CD4-positive, alpha-beta T cell (primary cell): ENCODE measurements at places on chromosomes 2 and 18.

DNA sequence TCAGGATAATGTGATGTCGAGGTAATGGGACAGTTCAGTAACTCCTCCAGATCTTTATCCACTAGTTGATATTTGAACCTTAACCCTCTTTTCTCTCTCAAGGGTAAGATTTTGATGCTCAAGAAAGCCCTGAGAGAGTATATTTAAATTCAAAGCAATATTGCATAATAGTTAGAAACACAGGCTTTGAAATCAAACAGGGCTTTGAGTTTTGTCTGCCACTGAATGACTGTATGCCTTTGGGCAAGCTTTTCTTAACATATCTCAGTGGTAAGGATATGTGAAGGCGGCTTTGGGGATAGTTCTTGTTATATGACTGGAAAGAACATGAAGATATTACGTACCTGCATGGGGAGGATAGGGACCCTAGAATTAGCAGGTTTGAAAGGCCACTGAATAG, 11.1 kb downstream of the ITPRID2 start:
- DNase-seq = no peak

GRCh38 chr2:96431319-96431718, 73.8 kb downstream of the NEURL3 start:
- no peak for DNase-seq

DNA sequence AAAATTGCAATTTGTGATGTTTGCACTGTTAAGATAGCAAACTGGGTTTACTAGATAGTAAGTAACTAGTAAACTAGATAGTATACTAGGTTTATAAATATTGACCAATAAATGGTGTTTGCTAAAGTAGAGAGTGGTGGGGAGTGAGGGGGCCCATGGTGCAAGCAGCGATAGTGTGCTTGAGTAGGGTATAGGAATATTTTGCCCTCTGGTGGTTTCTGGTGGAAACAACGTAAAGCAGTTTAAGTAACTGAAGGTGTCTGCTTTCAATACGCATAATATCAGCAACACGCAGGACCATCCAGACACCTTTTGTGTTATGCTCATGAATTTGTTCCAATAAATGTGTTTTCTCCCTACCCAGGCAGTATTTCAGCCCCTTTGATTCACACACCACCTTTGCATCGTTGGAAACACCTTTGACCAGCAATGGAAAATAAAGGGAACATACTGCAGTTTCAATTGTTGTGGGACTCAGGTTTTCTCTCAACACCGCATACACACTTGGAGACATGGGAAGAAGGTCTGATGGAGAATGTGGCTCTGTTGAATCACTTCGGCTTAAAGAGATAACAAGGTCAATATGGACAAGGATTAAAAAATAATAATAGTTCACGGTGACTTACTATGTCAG, 16.7 kb upstream of the STAT1 start:
- DNase-seq = no peak

DNA sequence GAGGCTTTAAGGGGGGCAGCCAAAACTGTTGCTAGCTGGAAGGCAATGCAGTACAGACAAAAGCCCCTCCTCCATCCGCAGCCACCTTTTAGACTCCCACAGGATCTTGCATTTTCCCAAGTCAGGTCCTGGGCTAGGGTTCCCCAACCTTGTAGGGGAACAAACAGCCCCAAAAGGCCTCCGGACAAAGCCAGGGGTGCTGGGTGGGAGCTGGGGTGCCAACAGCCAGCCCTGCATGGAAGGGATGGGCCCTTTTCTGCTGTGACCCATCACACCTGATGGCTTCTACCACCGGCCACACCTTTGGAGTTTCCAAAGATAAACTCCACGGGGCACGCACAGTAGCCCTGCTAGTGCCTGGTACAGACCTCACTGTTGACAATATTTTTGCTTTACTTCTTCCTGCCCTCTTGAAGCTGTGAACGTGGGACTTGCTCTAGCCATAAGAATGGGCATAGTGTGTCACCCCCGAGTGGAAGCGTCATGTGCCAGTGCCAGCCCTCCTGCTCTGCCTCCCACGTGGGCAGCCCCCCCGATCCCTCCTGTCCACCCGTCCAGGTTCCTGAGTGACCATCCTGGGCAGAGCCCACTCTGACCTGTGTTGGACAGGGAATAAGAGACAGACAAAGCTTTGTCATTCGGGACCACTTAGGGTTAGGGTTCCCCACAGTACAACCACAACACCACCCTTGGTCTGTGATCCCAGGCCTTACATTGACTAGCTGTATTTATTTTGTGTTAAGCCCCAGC, 18.8 kb downstream of the TUBB6 start:
- no peak for DNase-seq

DNA sequence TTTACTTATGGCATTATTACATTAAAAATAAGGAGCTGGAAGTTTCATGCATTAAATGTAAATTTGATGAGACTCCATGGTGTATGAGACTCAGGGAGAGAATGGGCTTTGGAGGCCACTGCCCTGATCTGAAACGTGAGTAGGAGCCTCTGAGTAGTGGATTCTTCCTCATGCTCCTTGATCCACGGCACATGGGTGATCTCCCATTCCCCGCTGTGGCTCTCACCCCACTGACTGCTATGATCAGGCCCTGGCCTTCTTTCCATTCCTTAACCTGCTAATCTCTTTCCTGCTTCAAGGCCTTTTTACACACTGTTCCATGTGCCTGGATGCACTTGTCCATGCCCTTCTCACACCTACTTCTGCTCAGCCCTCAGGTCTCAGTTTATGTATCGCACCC, 68.4 kb downstream of the SMAD7 start:
- DNase-seq = no peak

DNA sequence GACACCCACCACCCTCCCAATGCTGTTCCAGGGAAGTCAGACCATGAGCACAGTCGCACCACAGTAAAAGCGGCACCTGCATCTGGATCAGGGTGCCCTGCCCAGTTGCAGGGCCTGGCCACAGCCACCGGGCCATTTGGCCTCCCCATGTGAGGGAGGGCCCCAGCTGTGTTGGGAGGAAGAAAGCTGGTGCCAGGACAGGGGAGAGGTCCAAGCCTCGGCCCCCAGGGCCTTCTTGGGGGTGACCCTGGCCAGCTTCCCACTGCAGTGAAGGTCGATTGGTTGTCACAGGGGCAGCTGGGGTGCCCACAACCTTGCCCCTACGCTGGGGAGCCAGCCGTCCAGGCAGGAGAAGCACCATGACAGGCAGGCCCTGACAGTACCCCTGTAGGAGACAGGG, 183.2 kb upstream of the RAB6C start:
- no peak for DNase-seq

- no peak for DNase-seq
Observed at GRCh38 chr2:205730701-205731582, 48.6 kb downstream of the NRP2 start.

- DNase-seq = no peak
Observed at GRCh38 chr2:206572725-206573124, 69.6 kb upstream of the FAM237A start.

- DNase-seq = no peak
Observed at GRCh38 chr18:49813069-49813318, 339 bp downstream of the ACAA2 start.

DNA sequence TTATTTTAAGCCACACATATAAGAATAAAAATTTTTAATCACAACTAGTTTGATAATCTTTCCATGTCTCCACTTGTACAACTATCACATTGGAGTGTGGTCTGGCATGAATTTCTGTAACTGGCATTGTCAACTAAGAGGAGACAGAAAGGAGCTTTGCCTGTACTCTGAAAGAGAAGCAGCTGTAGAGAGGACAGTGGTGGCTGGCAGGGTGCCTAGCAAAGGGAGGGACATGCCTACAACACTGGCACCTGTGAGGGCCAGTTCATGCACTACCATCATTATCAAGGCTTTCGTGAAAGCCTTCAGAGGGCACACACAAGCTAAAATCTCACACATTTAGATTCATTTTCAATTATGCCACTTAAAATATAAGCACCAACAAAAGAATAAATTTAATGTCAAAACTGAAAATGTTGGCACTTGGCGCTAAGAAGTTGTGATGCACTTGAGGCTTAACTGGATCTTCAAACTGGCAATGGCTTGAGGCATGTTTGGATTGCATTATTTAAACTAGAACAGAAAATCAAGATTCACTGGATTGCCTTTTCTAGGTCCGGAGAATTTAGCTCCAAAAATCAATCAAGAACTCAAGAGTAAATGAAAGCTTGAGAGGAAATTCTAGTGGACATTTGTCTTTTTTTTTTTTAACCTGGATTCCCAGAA, 238.6 kb downstream of the ZNF385B start:
- no peak for DNase-seq

- DNase-seq = no peak
Observed at GRCh38 chr2:9462313-9462712, 12.0 kb upstream of the IAH1 start.

DNA sequence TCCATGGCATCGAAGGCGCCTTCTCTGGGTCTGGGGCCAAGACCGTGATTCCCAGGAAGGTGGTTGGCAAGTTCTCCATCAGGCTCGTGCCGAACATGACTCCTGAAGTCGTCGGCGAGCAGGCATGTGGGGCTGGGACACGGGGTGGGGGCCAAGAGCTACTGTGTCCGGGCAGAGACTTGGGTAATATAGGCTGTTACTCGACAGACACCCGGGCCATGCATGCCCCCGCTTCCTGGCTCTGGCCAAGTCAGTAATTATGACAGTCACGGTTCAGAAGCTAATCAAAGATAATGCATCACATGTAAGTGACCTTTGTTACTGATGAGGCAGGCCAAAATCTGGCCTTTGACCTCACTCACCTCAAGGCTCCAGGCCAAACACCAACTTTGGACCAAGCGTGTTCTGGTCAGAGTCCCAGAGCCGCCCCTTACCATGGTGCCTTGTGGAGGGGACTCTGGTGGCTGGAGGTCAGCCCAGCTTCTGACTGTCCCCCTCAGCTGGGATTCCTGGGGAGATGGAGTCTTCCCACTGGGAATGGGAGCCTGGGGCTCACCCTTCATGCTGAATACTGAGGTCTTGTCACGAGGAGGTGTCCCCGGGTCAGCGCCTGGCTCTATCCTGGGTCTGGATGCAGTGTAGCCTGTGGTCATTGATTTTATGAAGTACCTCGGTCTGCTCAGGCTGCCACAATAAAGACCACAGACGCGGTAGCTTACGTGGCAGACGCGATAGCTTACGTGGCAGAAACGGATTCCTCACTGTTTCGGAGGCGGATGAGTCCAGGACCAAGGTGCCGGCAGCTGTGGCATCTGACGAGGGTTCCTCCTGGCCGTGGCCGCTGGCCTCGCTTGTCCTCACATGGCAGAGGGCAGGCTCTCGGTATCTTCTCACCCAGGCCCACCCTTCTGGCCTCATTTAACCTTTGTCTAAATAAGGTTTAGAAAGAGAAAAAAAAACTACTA, 17.7 kb upstream of the CNDP1 start:
- DNase-seq = no peak

- DNase-seq = no peak
Observed at GRCh38 chr18:69649684-69650083, 249.0 kb downstream of the DOK6 start.

DNA sequence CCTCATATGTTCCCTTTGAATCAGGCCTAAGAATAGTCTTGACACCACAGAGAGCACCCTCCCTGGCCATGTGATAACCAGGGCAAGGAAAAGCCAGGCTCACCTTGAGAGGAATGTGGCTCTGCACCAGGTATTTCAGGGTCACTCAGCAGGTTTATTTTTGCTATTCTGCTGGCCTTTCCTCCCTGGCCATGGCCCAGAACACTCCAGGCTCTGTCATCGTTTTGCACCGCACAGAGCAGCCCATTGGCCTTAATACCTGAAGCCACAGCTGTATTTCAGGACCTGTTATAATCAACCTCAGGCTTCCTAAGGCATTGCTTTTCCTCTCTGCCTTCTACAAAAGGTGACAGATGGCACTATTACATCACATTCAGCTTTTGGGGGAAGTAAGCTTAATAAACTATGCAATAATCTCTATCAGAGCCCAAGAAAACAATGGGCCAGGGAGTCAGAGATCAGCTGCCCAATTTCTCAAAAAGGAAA, 668.3 kb downstream of the IRS1 start:
- no peak for DNase-seq

GRCh38 chr18:58533766-58534165, 95.1 kb downstream of the ALPK2 start:
- DNase-seq = no peak

- no peak for DNase-seq
Observed at GRCh38 chr2:237435844-237436587, 22.1 kb upstream of the COL6A3 start.

GRCh38 chr2:196965651-196966050, 39.1 kb upstream of the PGAP1 start:
- DNase-seq = no peak

- no peak for DNase-seq
Observed at GRCh38 chr2:132923787-132924186, 253.8 kb upstream of the LYPD1 start.

- no peak for DNase-seq
Observed at GRCh38 chr2:824954-825353, 125.7 kb upstream of the SNTG2 start.

DNA sequence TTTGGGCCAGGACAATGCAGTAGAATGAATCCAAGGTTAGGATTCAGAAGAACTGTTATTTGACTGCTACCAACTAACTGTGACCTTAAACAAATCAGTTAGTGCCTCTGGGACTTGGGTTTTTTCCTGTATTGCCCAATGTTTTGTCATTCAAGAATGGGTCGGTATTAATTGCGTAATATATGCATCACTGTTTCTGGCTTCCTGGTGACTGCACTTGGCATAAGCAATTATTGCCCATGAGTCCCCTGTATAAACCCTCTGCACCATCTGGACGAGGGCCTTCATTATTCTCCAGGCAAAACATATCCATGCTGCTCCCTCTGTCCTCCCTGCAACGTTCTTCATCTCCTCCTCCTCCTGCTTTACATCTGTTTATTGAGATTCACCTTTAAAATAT, 255.8 kb upstream of the LRRTM1 start:
- DNase-seq = no peak

DNA sequence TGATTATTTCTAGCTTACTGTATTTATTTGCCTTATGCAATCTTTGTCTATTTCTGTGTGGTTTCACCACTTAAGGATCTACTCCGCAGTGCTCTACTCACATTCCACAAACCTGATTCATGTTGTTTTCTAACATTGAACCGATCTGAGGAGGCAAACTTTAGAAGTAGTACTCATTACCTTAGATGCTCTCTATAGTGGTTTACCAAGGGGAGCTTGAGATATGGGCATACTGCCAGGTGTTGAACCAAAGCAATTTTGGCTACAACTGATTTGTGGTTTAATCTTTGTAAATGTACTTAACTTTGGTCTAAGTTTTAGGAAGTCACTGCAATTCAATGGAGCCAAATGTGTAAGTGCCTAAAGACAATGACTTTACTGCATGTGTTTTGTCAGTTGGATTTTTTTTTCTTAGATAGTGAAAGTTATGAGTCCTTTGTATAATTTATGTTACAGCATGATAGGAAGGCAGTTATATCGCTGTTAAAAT, 50.1 kb downstream of the MAP2 start:
- DNase-seq = no peak

DNA sequence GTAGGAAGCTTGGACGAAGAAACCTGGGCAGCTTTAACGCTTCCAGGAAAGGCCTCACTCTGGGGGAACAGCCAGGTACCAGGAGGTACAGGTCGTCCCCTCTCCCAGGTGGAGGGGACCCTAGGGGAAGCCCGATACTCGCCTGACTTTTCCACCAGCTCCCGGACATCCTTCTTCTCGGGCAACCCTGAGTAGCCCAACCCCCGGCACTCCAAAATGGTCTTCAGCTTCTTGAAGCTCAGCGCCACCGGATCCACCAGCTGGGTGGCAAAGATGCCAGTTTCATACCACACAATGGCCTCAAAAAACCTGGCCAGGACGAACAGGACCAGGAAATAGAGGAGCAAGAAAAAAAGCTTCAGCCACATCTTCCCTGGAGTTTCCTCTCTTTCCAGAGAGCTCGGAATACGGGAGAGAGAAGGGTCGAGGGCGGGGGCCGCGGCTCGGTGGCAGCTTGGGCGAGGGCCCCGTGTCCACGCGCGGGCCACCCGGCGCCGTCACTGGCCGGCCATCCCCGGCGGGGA, 1.1 kb downstream of the RNF103 start:
- DNase-seq = peak; percentile 55
